Kidney capillary endothelial cell (primary cell): ENCODE measurements at places on chromosomes 4 and X.

- DNase-seq, result no peak
Observed at GRCh38 chrX:154138857-154139256, 5.2 kb upstream of the OPN1LW start.

GRCh38 chr4:39043058-39043860, 11.1 kb upstream of the TMEM156 start:
- DNase-seq, result no peak

- DNase-seq, result no peak
Observed at GRCh38 chrX:46184749-46185148, 360.5 kb downstream of the ZNF674 start.

GRCh38 chr4:144861471-144861870, 215.5 kb downstream of the HHIP start:
- DNase-seq, result no peak

DNA sequence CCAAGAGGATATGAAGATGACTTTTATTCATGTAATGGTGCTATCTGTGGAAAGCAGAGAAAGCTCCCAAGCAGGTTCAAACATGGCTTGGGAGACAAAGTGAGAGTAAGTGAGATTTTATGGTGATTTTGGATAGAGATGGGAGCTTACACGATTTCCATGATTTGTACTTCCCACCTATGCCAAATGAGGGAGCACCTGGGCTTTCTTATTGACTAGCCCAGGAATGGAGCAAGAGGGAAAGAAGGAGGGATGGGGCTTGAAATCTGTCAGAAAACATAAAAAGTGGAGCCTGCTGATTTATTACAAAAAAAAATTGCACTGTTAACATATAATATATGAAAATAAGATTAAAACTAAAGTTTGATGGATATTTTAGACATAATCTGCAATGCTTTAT, 703.5 kb upstream of the PABPC4L start:
- DNase-seq, result no peak

DNA sequence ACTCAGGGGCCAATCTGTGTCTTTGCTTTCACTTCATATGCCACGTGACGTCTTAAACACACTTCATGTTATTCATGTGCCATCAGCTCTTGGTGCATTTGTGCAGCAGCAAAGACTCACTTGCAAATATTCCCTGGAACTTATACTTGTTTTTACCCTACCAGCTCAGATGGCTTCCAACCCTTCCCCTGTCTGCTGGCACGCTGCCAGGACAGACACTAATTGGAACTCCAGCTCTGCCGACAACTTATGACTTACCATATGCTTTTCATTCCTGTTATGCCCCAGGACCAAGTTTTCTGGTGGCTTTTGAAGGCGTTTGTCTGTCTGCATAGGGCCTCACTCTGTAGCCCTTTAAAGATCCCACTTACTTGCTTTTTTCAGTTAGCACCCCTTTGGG, 261.7 kb upstream of the GNPDA2 start:
- no peak for DNase-seq

DNA sequence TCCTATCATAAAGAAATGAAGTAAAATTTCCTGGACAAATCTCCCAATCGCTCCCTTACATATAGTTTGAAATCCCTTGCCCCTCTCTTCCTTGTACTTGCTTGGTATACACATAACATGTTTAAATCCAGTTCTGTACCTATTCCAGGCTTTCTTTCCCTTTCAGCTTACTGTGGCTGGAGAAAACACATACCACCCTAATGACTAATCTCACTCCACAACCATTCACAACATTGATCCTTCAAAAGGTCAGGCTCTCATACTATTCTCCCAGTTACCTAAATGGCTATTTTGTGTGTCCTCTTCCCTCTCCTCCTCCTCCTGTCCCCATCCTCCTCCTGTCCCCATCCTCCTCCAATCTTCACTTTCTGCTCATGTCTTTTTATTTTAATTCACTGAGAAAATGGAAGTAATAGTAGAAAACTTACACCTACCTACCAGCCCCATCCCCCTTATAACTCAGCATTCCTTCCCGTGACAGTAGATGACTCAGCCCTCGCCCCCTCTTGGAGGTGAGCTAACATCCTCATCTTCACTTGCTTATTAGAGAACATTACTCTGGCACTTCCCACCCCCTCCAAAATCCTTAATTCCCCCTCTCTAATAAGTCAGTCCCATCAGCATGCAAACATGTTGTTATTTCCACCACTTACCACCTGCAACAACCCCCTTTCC, 77.5 kb downstream of the IL15 start:
- DNase-seq, result no peak

DNA sequence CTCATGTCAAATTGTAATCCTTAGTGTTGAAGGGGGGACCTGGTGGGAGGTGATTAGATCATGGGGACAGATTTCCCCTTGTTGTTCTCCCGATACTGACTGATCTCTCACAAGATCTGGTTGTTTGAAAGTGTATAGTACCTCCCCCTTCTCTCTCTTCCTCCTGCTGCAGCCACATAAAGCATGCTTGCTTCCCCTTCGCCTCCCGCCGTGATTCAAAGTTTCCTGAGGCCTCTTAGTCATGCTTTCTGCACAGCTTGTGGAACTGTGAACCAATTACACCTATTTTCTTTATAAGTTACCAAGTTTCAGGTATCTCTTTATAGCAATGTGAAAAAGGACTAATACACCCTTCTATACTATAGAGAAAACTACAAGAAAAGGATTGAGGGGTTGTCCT, 1170.5 kb upstream of the AGA start:
- DNase-seq, result no peak

DNA sequence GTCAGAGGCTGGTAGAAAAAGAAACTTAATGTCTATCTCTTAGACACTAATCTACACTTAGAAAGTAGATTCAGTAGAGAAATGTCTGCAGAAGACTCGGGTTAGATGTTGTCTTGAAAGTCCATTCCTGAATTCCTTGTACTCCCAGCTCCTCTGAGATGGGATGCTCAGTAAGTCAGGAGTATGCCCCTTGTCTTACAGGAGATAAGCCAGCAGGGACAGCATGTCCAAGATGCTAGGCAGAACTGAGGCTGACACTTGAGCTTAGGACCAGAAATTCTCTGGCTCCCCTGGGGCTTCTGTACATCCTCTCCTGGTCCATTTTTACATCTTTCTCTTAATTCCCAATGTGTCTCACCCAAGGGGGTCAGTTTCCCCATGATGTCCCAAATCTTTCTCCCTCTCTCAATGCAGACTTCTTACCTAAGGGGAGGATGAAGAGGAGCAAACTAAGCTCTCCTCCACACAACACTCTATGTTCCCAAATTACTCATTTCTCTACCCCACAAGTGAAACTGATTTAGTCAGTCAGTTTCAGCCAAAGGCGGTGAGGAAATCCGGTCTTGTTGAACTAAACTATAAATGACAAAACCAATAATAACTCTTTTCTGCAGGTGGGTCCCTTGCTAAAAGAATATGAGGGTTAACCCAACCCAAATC, 558.2 kb upstream of the DIPK2B start:
- DNase-seq, result no peak

DNA sequence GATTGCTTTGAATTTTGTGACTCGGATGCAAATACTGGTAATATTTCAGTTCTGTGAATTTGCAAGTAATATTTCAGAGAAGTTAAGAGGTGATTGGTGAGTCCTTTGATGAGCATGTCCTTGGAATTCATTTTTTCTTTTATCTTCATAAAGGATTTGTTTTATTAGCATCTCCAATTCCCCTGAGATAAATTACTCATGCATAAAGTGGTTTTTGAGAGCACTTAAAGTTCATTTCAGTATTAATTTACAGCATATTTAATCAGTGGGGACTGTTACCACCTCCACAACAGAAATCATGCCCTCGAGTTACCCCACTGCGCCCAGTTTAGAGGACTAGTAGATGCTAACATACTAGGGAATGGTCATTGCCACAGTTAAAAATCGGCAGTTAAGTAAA, 65.0 kb downstream of the ZFX start:
- DNase-seq, result no peak

DNA sequence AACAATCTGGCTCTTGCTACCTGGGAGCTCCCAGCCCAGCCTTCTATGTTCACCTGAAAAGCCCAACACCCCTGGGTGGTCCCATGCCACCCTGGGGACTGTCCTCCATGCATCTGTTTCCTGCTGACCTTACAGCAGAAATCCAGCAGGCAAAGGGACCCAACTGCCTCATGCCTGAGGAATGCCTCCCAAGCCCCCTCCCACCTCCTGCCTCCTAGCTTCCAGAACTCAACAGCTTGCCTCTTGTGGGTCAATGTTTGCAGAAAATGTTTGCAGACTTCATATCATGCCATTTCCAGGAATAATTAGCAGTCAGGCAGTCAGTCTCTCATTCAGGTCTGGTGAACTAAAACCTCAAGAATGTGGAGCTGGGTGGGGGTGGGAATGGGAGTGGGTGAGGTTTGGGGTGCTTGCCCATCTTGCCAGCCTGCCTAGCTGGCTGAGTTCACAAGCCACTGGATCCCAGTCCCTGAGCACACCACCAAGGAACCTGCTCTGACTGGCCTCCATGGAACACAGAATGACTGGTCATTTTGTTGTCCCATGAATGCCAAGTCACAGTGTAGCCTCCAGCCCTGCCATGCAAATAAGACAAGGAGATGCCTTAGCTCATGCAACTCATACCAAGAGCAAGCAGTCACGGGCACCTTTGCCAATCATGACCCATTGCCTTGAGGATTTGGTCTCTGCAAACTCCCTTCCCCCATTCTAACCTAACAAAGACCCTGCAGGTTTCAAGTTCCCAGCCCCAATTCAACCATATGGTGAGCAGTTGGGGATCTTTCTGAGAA, 12.1 kb upstream of the PLAC1 start:
- DNase-seq, result peak; percentile 59

DNA sequence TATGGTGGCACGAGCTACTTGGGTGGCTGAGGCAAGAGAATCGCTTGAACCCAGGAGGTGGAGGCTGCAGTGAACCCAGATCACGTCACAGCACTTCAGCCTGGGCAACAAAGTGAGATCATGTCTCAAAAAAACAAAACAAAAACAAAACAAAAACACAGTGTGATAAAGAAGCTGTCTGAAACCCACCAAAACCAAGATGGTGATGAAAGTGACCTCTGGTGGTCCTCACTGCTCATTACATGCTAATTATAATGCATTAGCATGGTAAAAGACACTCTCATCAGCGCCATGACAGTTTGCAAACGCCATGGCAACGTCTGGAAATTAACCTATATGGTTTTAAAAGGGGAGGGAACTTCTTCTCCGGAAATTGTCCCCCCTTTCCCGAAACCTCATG, 29.4 kb upstream of the OPHN1 start:
- DNase-seq, result peak; percentile 47

DNA sequence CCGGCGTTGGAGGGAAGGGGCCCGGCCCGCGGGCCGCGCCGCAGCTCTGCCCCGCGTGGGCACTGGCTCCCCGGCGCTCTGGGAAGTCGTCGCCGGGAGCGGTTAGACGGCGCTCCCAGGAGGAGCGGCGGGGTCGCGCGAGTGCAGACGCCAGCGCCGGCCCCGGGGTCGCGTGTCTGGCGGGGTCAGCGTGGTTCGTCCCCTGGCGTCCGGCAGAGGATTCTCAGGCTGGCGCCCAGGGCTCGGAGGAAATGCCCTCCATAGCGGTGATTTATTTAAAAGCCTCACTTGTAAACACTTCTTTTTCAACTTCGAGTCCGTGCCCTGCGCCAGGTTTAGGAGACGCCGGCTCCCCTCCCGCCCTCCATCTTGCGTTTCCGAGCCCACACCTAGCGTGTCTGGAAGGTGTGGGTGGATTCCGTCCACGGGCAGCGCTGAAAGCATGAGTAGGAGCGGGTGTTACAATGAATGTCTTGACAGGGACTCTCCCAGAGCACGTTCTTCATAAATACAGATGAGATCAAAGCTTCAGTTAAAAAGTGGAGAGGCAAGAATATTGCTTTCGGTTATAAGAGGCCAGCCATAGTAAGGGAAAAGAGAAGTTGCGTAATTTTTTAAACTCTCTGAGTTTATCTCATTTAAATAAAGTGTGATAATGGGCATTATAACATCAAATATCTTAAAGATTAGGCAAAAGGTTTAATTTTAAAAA, 692 bp downstream of the FAM241A start:
- DNase-seq, result peak; percentile 52

GRCh38 chrX:98523026-98523425, 1639.3 kb downstream of the RPA4 start:
- no peak for DNase-seq

GRCh38 chrX:38426785-38427184, 74.4 kb downstream of the OTC start:
- DNase-seq, result peak; percentile 8

DNA sequence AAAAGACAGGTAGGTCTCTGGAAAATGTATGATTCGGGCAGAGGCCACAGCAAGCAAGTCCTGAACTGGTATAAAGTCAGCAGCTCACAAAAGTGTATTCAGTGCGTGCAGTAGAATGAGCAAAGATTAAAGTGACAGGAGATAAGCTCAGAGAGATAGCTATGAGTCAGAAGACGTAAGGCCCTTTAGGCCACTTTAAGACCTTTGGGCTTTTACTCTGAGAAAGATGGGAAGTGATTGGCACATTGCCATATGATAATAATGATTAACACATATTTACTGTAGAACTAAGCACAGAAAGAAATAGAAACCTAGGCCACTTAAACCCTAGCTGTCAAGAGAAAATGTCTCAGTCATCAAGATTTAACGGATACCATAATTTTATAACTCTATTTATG, 51.7 kb downstream of the TBCK start:
- no peak for DNase-seq

DNA sequence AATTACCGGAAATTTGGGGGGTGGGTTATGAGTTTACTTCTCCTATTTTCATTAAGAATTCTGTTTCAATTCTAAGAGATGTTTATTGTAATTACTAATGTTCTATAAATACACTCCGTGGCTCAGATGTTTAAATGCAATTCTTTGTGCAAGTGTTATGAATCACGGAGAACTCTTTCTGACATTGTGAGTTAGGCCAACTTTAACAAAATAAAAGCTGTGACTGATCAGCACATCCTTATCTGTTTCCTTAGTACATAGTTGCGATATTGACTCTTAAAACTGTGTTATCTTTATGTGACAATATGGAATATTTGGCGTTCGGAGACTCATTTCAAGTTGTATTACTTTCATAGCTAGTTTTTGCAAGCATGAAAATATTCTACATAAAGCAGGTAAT, 902 bp downstream of the KLHL4 start:
- DNase-seq, result peak; percentile 38

GRCh38 chr4:41432219-41432618, 105.7 kb upstream of the LIMCH1 start:
- DNase-seq, result no peak

GRCh38 chr4:166432842-166433241, 559.8 kb downstream of the TLL1 start:
- DNase-seq, result no peak

DNA sequence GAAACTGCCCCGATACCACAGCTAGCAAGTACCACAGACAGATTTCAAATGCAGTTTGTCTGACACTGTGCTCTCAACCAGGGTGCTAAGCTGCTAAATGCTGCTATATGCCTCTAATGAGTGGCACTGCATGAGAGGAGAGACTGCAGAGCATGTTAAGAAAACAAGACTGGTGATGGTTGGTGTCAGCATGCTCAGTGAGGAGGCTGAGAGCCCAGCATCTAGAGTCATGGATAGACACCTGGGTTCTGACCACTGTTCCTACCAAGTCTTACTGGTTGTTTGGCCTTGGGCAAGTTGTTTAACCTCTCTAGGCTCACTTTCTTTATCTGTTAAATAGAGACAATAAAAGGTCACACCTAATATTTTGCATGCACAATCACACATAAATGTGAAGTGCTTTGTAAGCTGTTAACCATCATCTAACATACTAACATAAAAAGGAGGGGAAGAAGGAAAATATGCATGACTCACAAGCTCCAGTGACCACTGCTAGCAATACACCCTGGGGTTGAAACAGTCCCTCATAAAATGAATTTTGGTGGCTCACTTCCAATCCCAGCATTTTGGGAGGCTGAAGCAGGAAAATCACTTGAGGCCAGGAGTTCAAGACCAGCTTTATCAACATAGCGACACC, 20.7 kb downstream of the HHIP start:
- no peak for DNase-seq
